Heart right ventricle (tissue), 16 donors: ENCODE measurements at places on chromosomes 12 and 14. TPM values are rescaled to one million over a fixed set of nuclear protein-coding genes. Genes with fewer than 3 reads are reported as not detected.
A peak's percentile ranks its signal among the peaks of the same experiment; 100 is the strongest.

Gene TTC8
- 13.9 TPM for total RNA-seq

Gene CFAP251
- 1.7 TPM for total RNA-seq

Gene E2F7
- total RNA-seq = 0.10 TPM

Gene GNG2
- 20.6 TPM for total RNA-seq

- no peak for DNase-seq
Observed at GRCh38 chr12:115964626-115965025, 312.9 kb downstream of the MED13L start.

DNA sequence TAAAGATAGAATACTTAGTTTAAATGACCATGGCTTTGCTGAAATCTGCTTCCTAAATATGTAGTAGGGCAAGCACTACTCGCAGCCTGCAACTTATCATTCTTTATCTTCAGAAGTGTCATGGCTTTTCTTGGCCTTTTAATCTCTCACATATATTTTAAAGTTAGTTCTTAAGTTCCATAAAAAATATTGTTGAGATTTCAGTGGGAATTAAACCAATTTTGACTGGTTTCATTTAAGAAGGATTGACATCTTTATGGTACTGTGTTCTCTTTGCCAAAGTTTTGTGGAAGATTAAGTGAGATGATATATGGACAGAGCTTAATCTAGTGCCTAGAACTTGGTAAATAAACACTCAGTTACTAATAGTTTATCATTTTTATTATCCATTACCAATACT lies 56.7 kb downstream of the KIAA0586 start:
- DNase-seq = no peak

GRCh38 chr14:24928386-24928900 lies 121.5 kb downstream of the STXBP6 start:
- no peak for DNase-seq

GRCh38 chr12:75270157-75270556 lies 60.0 kb downstream of the CAPS2 start:
- DNase-seq = no peak

DNA sequence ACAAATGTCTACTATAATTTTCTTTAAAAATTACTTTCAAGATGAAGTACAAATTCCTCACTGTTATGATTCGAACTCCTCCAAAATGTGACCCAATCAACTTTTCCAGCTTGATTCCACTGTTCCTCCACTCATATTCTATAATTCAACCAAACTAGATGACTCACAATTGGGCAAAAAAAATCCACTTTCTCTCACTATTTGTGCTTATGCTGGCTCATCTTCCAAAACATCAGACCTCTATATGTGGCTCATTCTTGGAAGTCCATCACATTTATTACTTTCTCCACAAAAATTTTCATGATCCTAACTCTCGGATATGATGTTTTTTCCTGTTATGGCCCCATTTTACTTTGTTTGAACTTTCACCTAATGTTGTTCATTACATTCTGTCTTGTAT lies 26.9 kb upstream of the RXYLT1 start:
- no peak for DNase-seq

DNA sequence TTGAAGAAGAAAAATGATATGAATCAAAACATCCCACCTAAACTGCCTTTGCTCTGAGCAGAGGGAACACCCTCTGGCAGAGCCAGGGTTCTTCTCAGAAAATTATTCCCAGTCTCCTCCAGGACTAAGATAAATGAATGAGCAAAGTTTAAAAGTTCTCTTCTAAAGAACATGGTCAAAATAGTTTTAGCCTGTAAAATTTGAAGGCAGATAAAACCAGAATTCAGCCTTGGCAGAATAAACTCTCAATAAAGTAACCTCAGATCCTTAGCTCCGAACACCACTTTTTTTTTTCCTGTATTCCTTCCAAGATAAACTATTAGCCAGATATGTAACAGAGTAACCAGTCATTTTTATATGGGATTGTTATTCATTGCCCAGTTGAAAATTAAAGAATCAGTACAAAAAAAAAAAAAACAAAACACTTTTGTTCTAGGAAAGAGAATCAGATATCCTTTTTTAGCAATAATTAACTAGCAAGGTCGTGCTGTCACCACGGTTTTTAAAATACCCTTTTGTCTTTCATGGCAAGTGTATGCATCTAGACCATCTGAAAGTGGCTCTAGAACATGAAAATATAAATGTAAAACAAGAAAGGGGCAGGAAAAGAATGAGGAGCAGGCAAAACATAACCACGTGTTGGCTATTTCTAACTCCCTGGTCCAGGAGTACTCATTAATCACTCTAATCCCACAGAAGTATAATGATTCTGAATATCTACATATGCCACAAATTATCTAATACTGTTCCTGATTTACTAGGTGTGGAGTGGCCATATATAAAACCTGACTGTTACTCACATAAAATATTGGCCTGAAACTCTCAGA lies 60.8 kb downstream of the CAPZA3 start:
- no peak for DNase-seq

DNA sequence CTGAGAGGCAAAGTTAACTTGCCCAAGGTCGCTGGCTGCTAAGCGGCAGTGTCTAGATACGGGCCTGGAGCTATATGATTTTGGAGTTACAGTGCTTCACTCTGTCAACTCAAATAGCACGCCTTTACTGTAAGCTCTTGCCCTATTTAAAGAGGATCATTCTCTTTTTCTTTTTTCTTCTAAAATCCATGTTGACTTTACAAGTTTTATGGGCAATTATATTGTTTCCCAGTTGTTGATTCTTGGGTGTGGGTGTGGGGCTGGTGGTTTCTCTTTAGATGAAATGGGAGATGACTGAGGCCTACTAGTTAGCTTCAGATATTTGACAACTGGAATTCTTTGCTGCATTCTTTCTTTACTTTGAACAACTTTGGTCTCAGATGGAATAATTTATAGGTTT lies 70.7 kb downstream of the C12orf75 start:
- no peak for DNase-seq

GRCh38 chr14:75236901-75237419 lies 41.7 kb upstream of the FOS start:
- DNase-seq = no peak

DNA sequence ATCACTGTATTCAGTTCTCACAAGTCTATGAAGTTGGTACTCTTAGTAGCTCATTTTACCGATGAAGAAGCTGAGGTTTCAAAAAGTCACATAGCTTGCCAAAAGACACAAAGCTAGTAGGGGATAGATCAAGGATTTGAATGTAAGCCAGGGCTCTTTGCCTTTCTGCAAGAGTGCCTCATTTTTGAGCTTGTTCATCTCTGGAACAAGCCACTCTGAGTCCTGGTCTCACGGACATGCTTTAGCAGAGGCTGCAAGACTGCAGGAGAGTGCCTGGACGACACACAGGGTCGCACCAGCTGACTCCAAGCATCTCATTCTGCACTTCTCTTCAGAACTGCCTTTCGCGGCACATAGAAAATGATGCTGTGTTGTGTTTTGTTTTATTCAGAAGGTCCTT lies 3.7 kb downstream of the NUAK1 start:
- no peak for DNase-seq

GRCh38 chr12:26630546-26631027 lies 202.4 kb downstream of the ITPR2 start:
- DNase-seq = no peak

- peak; percentile 26 for DNase-seq
Observed at GRCh38 chr14:38256533-38256840, 594 bp upstream of the CLEC14A start.

DNA sequence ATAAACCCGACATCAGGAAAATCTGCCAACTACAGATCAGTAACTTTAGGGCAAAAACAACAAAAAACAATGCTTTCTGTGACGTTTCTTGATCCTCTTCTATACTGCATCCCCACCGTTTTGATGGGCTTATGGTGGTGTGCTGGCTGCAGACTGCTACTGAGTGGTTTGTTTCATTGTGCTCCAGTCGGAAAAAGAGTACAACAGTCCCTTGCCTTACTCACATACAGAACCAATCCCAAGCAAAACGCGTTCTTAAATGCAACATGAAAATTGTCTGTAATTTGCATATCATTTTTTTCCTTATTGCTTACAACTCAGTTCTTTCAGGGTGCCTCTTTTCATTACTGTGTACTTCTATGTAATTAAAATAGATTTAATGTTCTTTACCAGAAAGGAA lies 2.3 kb downstream of the ETV6 start:
- DNase-seq = no peak

DNA sequence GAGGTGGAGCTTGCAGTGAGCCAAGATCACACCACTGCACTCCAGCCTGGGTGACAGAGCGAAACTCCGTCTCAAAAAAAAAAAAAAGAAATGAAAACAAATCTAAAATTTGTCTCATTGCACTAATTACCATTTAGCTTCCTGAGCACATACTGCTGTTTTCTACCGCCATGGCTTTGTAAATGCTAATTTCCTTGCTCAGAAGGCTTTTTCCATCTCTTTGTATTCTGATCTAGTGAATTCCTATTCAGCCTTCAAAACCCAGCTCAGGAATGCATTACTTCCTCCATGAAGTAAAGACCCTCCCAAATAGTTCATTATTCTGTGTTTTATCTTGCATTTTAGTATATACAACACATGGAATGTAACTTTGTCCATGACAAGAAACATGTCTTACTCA lies 33.6 kb downstream of the CEP83 start:
- no peak for DNase-seq

DNA sequence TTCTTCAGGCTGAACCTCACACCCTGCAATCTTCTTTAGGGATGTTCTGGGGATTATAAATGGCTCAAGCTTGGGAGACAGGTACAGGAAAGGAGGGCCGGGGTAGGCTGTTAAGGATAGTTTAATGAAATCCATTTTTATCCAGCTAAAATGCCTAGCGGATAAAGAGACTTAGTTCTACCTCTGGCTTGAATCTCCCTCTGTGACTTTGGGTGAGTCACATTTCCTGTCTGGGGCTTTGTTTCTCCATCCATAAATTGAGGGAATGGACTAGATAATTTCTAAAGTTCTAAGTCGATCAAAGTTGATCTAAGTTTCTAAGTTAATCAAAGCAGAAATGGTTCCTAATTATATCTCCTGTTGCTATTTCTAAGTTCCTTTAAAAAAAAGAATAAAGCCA lies 319.6 kb upstream of the E2F7 start:
- no peak for DNase-seq

GRCh38 chr14:62251237-62251636 lies 489.0 kb downstream of the SNAPC1 start:
- DNase-seq = no peak

DNA sequence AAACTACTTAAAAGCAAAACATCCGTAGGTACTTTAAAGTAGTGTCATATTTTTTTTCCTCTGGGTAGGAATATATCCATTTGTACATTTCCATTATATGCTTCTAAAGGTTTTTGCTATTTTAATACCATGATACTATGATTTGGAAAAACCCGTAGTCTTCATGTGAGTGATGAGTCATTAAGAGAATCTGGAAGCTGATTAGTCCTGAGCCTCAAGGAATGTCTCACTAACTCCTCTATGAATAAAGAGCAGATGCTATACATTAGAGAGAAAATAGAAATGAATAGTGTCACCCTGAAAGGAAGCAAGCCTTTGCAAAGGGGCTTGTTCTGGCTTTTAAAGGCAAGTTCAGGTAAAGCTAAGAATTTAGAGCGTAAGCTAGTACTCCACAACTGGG lies 432.1 kb downstream of the CCDC91 start:
- no peak for DNase-seq

- no peak for DNase-seq
Observed at GRCh38 chr12:129200576-129200975, 347.3 kb downstream of the GLT1D1 start.
